Chondrocyte (in vitro differentiated cells): ENCODE measurements at places on chromosomes 16 and 17.

GRCh38 chr17:7437950-7438614 lies 1.2 kb upstream of the FGF11 start:
- H3K4me3 ChIP-seq, result peak overlapping the region; percentile 87
- H3K27ac ChIP-seq, result peak overlapping the region; percentile 54
- H3K27me3 ChIP-seq, result no peaks in the 10 kb centered on the region
- DNase-seq, result no peak

DNA sequence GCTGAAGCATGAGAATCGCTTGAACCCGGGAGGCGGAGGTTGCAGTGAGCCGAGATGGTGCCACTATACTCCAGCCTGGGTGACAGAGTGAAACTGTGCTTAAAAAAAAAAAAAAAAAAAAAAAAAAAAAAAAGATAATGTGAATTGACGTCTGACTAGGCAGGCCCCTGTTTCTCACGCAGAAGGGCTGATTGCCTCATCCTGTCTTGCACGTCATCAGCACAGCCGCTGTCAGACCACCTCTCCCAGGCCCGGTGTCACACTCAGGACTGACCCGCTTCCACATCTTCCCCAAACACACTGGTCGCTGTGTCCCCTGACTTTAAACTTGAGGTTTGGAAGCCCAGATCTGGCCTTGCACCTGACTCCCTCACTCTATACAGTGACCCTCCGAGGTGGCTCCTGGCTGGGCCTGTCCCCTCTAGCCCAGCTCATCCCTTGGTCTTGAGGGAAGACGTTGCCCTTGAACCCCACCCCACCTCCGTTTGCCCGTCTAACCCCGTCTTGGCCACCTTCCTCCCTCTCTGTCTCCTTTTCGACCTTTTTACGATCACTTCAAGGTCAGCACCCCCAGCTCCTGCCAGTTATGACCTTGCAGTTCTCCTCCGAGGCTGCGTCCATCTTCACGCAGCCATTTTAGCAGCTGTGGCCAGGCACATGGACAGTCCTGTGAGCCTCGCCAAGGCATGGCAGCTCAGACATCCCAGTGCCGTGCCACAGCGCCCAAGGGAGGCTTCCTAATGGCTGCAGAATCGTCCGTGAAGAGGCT lies 149.9 kb upstream of the PLCG2 start:
- no peak overlapping the region for H3K27ac ChIP-seq
- no peak for DNase-seq
- no peak overlapping the region for H3K4me3 ChIP-seq
- H3K4me1 ChIP-seq, result peaks cover 11% of the 10 kb centered on the region
- H3K27me3 ChIP-seq, result no peaks in the 10 kb centered on the region
- no peaks in the 10 kb centered on the region for H3K36me3 ChIP-seq

- no peaks in the 10 kb centered on the region for H3K27me3 ChIP-seq
- peaks cover 11% of the 10 kb centered on the region for H3K36me3 ChIP-seq
- no peak for DNase-seq
- H3K27ac ChIP-seq, result no peak overlapping the region
- no peak overlapping the region for H3K4me3 ChIP-seq
- H3K4me1 ChIP-seq, result peaks cover 35% of the 10 kb centered on the region
These were observed 3.8 kb upstream of the NAT9 start for GRCh38 chr17:74779948-74780400.

GRCh38 chr17:42325026-42325425 lies 36.7 kb downstream of the STAT5A start:
- H3K36me3 ChIP-seq, result peaks cover 43% of the 10 kb centered on the region
- no peaks in the 10 kb centered on the region for H3K27me3 ChIP-seq
- DNase-seq, result no peak
- no peak overlapping the region for H3K4me3 ChIP-seq
- H3K27ac ChIP-seq, result peak overlapping the region; percentile 88

DNA sequence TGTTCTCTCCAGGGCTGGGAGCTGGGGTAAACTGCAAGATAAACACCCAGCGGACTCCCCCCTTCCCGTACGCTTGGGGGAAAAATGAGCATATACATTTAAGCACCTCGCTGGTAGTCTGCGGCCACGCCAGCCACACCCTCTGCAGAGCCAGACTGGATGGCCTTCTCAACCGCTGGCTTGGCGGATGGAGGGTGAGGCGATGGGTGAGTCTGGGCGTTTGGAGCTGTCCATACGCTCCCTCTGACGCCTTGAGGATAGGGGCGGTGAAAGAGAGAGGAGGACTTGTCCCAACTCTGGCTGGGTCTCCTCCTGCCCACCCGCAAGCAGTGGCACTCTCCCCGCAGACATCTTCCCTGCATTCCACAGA lies 1.0 kb downstream of the ITGA3 start:
- peaks cover 85% of the 10 kb centered on the region for H3K4me1 ChIP-seq
